Femur (tissue), 1 donor: ENCODE measurements at places on chromosomes 7 and 10.

- DNase-seq, result no peak
These were observed 83.4 kb downstream of the PON1 start for GRCh38 chr7:95240921-95241320.

DNA sequence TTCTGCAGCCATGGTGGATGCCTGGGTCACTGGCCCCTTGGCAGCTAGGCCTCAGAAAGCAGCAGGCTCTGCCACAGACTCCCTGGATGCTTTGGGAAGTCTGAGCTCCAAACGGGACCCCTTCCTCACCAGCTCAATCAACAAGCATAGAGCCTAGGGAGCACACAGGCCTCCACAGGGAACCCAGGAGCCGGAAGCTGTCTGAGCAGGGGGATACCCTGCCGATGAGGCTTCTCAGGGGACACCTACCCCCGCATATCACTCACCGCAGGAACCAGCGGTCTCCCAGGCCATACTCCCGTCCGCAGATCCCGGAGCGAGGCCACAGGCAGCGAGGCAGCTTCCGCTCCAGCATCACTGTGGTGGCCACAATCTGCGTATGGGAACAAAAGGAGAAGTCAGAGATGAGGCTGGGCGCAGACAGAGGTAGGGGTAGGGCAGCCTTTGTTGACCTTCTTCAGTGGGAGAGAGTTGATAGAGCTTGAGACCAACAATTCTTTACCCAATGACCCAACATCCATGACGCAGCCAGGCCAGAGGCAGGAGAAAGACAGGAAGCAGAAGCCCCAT is 13.4 kb downstream of the TRPV6 start:
- DNase-seq, result no peak

- DNase-seq, result no peak
These were observed 973 bp downstream of the SDK1 start for GRCh38 chr7:3301831-3302618.

GRCh38 chr10:111873041-111873440 is 310.5 kb downstream of the GPAM start:
- no peak for DNase-seq

DNA sequence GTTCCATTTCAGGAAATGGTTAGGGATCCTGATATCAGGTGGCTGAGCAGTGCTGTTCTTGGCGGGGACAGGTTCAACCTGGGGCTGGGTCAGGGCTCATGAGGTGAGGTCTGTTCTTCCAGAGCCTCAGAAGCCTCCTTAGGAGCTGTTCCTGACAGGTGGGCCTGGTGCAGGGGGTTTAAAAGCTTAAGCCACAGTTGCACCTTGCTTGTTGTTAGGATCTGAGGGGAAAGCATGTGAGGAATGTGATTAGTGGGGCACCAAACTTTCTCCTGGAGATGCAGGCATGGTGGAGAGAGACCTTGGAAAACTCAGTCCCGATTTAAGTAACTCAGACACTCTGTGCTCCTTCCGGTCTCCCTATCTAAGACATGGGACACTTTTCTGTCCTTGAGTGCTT is 18.7 kb upstream of the CRHR2 start:
- no peak for DNase-seq

DNA sequence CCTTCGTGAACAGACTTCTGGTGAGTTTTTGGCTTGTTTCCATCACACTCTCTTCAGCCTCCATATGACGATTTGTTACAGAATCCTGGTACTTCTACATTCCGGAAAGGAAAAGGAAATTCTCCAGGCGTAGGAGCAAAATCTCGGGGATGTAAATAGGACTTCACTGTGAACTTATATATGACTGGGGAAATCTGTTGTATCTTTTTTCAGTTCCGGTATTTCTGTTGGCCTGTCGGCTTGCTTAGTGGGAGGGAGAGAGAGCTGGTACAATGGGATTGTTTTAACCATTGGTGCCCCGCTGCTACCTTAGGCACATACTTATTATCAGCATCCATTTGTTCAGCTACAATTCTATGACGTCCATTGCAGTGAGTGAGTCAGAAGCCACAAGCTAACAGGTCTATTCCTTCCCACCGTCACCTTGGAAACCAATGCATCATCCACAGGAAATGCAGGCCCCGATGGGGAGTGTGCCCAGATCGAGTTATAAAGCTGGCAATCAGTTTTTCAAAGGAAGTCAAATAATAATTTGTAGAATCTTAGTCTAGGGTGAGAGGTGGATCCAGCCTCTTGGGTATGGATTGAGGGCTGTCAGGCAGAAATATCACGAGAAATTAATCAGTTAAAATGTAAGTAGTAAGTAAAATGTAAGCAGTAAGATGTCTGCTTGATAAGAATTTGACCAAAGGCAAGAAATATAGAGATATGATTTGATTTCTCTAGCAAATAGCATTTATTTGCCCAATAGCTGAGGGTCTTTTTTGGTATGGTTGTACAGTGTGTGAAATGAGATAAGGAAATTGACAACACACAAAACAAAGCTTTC is 92.0 kb upstream of the MKLN1 start:
- peak; percentile 25 for DNase-seq

DNA sequence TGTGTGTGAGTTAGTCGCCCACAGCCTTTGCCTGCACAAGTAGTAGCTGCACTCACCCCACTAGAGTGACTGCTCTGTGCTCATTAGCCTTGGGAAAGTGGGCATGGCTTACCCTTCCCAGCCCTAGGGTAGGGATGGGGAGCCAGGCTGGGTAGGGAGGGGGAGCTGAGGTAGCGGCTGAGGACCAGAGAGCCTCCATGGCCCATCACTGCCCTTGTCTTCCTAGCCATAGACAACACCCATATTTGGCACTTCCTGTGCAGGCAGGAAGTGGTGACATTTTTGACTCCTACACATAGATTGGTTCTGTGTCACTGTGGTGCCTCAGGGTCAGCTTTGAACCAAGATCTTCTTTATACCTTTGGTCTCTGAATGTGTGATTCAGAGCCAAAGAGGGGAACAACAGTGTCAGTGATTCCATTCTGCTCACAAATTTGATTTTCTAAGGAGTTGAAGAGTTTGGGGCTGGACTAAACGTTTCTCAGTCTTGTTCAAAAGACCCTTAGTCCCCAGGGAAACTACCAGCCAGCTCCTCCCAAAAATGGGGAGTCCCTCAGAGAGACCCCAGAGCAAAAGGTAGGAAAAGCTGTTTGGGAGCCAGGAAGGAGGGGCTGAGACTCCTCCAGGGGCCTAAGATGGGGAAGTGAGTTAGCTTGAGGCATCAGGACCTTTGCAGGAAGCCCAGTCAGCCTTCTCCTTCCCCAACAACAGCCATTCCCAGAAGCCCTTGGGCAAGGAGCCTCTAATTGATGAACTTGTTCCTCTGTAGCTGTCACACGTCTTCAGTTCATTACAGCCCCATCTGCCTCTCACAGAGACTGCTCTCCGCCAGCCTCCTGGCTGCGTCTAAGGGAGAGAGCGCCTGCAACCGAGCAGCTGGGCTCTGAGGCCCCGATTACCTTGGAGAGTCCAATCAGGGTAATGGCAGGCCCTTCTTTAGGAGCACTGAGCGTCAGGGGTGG is 135.0 kb downstream of the CDH23 start:
- DNase-seq, result no peak

- DNase-seq, result no peak
These were observed 139.6 kb downstream of the WDR37 start for GRCh38 chr10:1195828-1196227.

GRCh38 chr7:102860351-102860811 is 52.4 kb upstream of the LRRC17 start:
- DNase-seq, result peak; percentile 72

- DNase-seq, result no peak
These were observed 458.1 kb downstream of the RPS24 start for GRCh38 chr10:78491812-78492211.

GRCh38 chr7:18202315-18203045 is 174.8 kb upstream of the PRPS1L1 start:
- no peak for DNase-seq

DNA sequence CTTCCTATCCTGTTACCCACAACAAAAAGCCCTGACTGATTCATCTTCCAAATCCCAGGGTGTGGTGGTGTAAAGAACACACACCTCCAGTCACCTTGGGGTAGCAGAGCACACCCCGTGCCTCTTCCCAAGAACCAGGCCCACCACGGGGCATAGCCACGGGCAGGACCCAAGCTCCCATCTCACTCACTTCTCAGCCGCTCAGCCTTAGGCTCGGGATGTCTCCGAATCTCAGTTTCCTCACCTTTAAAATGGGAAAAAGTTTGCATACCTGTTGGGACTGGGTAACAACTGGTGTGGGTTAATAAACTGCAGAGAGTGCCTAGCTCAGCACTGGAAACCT is 139.0 kb downstream of the FGFR2 start:
- no peak for DNase-seq

DNA sequence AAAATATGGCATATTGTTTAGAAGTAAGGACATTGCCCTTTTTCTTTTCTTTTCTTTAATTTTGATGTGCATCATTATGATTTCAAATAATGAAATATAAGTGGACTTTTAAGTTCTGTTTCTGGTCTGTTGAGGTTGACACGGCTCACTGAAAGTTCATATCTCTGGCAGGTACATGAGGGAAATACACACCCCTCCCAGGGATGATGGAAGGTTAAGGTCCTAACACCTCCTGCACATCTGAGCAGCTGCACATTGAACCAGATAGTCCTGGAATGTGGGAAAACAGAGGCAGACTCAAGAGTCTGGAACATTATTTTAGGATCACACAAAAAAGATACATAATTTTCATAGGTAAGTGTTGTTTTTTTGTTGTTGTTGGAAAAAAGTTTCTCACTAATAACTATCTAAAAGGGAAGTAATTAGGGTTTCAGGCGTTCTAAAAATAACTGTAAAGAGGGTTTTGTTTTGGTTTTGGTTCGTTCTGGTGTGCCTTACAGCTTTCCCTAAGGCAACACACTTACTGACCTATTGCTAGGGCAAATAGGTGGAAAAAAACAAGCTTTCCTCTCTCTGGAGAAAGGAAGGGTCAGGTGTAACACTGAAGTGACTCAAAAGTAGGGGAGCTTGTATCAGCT is 201.2 kb upstream of the PRKCQ start:
- no peak for DNase-seq

DNA sequence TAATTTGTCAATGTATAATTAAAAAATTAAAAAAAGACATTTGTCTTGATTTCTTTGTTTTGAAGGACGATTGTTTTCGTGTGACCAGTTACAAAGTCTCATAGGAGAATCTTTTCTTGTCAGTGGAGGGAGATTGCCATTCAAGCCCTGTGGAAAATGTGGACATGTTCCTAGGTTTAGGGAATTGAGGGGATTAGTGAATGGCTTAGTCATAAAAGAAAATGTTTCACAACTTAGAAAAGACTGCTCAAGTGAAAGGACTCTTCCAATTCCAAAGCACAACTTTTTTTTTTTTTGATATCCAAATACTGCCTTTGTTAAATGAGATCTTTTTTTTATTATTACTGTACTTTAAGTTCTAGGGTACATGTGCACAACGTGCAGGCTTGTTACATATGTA is 140.7 kb upstream of the HABP2 start:
- no peak for DNase-seq

GRCh38 chr7:155648752-155649339 is 4.4 kb downstream of the RBM33 start:
- no peak for DNase-seq

GRCh38 chr10:7272008-7272407 is 138.8 kb downstream of the SFMBT2 start:
- DNase-seq, result no peak

DNA sequence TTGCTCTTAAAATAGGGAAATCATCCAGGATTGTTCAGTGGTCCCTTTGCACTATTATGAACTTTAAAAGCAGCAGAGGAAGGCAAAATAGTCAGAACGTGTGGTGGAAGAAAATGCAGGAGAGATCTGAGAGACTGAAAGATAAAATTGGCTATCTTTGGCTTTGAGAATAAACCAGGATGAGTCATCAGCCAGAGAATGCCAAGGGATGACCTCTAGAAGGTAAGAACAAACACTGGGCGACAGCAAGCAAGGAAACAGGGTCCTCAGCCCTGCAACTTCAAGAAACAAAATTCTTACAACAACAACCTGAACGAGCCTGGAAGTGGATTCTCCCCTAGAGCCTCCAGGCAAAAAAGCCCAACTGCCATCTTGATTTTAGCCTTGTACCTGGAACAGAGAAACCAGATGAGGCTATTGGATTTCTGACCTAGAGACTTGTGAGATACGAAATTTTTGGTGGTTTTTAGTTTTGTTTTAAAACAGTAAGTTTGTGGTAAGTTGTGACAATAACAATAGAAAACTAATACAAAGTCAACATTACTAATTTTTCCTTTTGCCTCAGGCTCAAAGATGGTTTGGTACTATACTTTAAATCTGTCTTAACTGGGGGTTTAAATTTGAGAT is 130.2 kb upstream of the CNTNAP2 start:
- DNase-seq, result no peak

DNA sequence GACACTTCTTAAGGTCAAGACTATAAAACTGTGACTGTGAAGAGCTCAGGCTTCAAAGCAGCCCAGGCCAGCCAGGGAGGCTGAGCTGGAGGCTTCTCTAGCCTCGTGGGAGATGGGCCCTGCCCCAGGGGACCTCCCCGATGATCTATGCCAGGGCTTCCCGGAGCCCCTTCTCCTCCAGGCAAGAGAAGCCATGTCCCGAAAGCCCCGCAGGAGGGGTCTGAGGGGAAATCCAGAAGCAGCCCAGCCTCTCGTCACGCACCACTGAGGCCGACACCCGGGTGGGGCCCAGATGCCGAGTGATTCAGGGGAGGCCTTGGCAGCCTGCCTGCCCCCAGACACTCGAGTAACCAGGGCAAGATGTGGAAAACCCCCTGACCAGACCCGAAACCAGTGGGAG is 63.7 kb downstream of the PROSER2 start:
- DNase-seq, result no peak

- no peak for DNase-seq
These were observed 53.5 kb upstream of the TNRC18 start for GRCh38 chr7:5477126-5477525.

GRCh38 chr7:69654381-69654780 is 56.1 kb downstream of the AUTS2 start:
- DNase-seq, result no peak
